ENCODE measurements at places on chromosomes 1 and 21.

- DNase-seq, result no peak
These were observed 47.6 kb downstream of the MATN1 start for GRCh38 chr1:30675761-30676160.

DNA sequence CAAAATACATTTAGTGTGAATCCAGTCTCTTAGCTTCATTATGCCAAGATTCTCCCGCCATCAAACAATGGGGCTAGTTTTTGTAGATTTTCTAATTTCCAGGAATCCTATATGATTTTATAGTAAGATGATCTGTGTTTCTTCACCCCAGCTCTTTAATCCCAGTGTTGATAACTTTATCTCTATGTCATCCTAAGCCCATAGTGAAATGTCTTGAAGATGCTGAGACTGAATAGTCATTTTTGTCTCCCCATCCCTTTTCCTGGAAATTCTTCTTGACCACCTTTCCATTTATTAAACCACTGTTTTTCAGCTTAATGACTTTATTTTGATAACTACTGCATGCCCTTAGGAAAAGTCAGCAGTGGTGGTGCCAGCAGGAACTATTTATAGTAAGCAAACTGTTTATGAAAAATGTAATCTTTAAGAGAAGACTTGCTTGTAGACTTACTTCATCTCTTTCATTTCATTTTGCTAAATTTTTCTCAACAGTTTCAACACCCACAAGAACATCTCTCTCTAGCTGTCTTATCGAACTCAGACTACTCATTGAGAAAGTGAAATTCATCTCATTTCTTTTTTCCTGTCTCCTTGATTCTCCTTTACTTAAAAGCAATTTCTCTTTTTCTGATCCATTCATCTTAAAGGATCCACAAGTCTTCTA, 116.6 kb downstream of the NTMT2 start:
- no peak for DNase-seq

DNA sequence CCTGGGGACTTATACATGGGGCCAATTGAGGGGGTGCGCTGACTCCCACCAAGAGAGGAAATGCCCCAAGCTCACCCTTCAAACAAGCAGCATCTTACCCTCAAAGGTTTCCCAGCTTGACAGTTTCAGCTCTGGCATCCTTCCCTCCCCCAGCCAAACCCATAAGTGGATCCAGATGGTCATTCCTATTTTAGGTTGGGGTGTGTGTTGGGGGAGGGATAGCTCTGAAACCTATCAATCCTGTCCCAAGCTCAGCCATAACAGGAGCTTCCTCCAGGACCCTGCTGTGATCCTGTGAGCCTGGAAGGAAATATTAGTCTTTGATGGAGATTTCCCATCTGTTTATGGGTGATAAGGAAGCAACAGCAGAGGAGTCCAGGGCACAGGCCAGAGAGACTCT, 3.4 kb upstream of the TMEM222 start:
- no peak for DNase-seq

- DNase-seq, result peak; percentile 10
These were observed 805 bp downstream of the NRIP1 start for GRCh38 chr21:15063814-15064575.

GRCh38 chr1:101107496-101108110, 82.0 kb upstream of the DPH5 start:
- no peak for DNase-seq

DNA sequence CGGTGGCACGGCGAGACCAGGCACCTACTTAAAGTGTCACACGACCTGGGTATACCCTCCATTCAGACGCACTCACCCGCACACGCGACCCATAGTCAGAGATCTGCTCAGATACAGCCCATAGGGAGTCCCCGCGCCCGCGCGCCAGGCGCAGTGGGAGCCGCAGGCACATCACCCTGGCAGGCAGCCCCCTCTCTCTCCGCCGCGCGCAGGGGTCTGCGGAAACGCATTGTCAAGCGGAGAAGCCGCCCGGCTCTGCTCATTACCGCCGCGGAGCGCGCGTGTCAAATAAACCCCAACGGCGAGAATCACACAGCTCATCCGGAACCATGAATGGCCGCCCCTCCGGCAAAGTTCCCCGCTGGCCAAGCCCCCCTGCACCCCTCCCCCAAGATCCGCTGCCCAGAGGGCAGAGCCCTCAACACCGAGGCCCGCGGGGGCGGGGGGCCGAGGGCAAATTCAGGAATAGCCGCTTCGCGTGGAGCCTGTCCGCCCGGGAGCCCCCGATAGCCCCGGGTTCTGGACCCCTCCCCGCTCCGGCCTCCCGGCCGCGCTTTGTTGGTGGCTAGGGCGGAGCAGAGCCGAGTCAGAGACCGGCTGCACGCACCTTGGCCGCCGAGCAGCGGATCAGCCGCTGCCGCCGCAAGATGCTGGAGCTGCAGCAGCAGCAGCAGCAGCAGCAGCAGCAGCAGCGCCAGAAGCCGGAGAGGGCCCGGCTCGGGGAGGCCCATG, 522 bp downstream of the LRP8 start:
- DNase-seq, result peak; percentile 23

DNA sequence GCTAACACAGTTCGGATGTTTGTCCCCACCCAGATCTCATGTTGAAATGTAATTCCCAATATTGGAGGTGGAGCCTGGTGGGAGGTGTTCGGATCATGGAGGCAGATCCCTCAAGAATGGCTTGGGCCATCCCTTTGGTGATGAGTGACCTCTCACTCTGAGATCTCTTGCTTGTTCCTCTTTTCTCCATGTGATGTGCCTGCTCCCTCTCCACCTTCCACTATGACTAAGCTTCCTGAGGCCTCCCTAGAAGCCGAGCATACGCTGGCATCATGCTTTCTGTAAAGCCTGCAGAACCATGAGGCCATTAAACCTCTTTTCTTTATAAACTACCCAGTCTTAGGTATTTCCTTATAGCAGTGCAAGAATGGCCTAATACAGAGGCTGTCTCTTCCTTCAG, 8.1 kb upstream of the PLA2G5 start:
- no peak for DNase-seq

Measured in stimulated activated CD4-positive, alpha-beta T cell treated with anti-CD3 and anti-CD28 coated beads, Interleukin-12 subunit alpha, Interleukin-12 subunit beta, amount 100 ng/mL, for 24 hours (primary cell).